ENCODE measurements at places on chromosomes 5 and 9.

DNA sequence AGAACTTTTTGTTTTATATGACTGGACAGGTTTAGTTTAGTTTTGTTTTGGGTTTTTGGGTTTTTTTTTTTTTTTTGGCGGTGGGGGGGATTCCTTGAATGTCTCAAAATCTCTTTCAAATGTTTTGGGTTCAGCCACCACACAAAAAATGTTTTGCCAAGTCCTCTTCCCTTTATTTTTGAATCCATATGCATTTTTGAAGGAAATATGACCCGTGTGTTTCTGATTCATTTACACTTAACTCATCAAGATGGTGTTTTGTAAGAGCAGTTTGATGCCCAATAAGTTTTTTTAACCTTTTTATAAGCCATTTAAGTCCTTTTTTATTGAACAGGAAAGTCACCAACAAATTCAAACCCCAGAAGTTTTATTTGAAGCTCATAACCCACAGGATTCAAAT is 209.8 kb downstream of the CWC27 start:
- no peak for DNase-seq

- DNase-seq: no peak
Measured at GRCh38 chr9:28927691-28928090, 1354.4 kb upstream of the C9orf72 start.

DNA sequence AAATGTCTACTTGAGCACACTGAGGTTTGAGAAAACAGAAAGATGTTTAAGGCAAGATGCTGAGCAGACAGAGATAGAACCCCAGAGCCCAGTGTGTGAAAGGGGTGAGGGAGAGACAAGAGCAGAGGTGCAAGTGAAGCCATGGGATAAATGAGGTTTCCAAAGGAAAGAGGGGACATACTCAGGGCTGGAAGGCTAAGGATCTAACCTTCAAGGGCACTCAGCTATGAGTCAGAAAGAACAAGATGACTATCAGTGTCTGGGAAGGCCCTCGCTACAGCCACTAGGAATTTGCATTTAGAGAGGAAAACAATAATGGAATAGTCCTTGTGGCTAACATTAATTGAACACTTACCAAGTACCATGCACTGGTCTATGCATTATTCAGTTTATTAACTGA is 113.7 kb downstream of the HTR4 start:
- DNase-seq: no peak

GRCh38 chr5:60961685-60962084 is 16.7 kb downstream of the NDUFAF2 start:
- no peak for DNase-seq

DNA sequence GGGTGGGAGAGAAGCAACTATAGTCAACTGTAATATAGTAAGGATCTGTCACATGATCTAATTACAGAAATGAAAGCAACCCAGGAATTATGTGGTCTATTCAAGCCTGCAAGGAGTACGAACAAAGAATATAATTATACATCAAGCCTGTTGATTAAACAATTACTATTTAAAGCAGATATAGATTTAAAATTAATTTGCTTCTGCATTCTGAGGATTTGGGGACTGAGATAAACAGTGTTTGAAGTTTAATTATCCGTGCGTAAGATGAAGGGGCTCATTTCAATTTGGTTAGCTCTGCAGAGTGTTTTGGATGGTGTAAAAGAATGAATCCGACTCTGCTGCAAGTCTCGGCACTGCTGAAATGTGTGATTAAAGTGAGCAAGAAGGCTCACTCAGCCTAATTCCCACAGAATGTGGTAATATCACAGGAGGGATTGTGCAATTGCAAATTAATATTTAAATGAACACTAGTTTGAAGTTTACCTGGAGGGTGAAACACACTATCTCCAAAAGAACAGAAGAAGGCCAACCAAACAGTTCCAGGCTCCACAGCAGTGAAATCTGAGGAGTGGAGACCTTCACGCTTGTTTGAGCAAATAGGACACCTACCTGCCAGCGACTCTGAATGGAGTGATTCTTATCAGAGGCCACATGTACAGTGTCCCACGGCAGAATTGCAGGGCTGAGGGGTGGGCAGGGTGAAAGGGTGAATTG is 420.6 kb upstream of the SLC30A5 start:
- DNase-seq: no peak

DNA sequence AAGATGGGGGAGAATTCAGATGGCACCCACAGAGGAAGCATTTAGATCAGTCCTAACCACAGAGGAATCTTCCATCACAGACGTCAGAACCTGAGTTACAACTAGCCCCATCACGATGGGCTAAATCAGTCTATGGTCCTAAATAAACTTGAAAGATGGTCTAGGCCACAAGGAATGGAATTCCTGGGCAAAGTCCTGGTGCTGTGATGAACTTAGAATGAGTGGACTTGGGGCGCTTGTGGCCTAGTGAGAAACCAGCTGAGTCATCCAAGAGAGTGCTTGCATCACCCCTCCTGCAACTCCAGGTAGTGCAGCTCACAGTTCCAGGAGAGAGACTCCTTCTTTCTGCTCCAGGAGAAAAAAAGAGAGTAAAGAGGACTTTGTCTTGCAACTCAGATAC is 722.9 kb upstream of the RGMB start:
- DNase-seq: no peak

- DNase-seq: no peak
Measured at GRCh38 chr9:131298816-131299215, 9.3 kb downstream of the PLPP7 start.

DNA sequence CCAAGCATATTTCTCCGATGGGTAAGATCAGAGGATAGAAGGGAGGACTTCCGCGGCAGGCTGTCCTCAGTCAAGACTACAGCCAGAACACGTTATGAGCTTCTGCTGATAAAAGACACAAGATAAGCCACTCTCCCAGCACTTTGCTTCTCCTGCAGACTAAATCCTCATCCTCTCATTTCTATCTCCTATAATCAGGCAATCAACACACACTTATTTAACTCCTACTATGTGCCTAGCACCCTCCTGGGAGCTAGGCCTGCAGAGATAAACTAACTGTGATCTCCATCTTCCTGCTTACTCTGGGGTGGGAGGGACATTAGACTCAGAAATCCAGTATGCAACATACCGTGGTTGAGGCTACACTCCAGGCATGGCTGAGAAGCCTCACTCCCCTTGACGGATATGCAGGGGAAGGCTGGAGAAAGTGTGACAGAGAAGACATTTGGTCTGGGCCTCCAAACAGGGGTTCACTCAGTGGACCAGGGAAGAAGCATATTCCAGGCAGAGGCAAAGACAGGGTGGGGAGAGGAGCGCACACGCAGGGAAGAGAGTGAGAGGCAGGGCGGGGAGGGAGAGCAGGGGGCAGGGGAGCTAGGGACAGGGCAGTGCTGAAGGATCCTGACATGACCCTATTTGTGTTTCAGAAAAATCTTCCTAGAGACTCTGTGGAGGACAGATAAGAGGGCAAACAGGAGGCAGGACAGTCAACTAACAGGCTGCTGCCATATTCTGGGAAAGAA is 274.1 kb downstream of the DENND1A start:
- no peak for DNase-seq

GRCh38 chr5:116862632-116863455 is 288.2 kb upstream of the SEMA6A start:
- no peak for DNase-seq

DNA sequence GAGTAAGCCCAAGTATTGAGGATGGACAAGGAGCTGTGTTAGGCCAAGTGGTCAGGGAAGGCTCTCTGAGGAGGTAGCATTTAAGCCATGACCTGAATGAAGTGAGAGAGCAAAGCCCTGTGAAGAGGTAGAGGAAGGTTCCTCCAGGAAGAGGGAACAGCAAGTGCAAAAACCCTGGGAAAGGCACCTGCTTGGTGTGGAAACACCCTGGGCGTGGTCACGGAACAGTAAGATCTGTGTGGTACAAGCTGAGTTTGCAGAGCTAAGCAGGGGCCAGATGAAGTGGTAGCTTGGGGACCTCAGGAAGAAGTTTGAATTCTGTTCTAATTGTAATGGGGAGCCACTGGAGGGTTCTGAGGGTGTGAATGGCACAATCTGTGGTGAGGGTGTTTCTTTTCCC is 310.2 kb downstream of the ARHGAP26 start:
- DNase-seq: no peak

DNA sequence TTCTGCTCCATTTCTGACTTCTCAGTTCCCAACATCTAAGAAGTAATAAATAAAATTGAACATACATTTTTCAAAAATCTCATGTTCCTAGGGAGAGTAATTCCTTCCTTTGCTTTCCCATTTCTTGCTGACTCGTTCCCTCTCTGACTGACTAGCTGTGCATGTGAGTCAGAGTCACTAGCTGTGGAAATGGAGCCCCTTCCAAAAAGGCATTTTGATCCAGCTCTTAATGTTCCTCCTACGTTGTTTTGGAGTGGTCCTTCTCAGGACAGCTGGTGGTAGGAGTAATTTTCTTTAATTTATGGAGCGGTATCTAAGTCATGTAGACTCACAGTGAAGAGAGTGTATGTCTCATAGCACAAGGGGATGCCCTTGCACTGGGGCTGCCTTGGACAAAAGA is 460.2 kb downstream of the GADD45G start:
- DNase-seq: no peak

DNA sequence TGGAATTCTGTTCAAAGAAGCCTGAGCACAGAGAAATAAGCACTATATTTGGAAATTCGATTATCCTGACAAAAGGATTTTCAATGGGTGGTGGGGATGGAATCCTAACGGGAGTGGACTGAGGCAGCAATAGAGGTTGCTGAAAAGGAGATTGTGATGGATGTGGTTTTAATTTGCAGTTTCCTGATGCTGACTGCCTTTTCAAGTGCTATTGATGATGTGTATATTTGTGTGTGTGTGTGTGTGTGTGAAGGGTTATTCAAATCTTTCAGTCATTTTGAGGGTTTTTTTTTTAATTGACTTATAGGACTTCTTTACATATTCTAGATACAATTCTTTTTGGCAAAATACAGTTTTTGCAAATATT is 614.5 kb downstream of the HINT1 start:
- DNase-seq: no peak

GRCh38 chr5:98880151-98880550 is 48.7 kb downstream of the CHD1 start:
- DNase-seq: no peak

DNA sequence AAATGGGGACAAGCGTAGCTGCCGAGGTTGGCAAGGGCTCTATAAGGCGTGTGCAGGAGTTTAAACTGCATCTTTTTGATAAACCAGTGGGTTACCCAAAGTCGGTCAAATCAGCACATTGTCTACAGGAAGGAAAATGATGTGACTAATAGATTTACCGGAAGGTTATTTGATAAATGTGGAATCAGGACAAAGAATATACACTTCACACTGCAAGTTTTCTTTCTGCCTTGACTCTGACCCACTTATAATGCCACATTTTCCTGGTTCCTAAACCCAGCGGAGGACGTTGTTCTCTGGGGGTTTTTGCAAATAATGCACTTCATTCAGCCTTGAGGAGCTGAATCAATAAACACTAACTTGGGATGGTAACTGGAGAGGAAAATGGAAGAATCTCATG is 76.8 kb downstream of the TTLL11 start:
- DNase-seq: no peak

DNA sequence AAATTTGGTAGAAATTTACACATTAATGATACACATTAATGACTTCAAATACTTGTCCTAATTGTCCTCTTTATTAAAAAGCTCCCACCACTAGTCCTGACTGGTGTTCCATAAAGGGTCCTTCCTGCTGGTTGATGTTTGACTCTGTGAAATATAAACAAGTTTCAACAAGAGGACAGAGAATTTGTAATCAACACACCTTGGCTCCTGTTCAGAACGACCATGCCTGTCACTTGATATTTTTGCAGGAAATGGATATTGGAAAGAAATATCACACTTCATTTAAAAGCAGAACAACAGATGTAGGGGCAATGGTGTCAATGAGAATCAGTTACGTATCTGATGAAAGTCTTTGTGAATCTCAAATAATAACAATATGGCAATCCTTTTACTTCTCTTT is 211.7 kb downstream of the ENC1 start:
- DNase-seq: no peak

- DNase-seq: no peak
Measured at GRCh38 chr9:117739206-117739605, 35.0 kb downstream of the TLR4 start.

- no peak for DNase-seq
Measured at GRCh38 chr9:113901221-113901688, 25.1 kb downstream of the ZNF618 start.

DNA sequence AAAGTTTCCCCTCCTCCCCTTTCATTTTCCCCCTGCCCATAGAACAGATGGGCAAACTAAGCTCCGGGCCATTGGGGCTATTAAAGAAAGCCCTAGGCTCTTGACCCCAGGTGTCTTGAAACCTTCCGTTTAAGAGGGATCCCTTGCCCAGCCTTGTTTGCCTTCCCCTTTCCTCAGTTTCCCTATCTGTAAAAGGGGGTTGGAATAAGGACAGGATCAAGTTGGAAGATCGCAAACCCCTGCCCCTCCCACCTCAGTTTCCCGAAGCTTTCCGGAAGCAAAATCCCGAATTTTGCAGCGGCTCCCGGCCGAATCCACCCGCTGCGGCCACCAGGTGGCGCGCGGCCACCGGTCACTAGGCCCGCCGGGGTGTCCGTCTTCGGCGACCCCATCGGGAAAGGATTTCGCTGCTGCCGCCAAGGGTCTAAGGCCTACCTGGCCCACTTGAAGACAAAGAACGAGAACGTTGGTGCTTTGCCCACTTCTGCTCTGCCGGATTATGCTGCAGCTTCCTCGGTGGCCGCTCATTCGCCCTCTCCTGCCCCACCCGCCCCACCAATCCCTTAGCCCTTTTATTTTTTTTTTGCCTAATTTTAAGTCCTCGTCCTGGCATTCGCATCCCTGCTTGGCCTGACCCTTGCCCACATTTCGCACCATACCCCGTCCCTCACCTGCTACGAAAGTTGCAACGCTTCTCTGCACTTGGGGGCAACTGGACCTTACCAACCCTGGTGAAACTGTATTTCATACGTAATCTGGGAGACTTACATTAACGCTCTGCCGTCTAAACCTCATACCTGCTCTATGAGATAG is 962 bp upstream of the NR6A1 start:
- DNase-seq: no peak

DNA sequence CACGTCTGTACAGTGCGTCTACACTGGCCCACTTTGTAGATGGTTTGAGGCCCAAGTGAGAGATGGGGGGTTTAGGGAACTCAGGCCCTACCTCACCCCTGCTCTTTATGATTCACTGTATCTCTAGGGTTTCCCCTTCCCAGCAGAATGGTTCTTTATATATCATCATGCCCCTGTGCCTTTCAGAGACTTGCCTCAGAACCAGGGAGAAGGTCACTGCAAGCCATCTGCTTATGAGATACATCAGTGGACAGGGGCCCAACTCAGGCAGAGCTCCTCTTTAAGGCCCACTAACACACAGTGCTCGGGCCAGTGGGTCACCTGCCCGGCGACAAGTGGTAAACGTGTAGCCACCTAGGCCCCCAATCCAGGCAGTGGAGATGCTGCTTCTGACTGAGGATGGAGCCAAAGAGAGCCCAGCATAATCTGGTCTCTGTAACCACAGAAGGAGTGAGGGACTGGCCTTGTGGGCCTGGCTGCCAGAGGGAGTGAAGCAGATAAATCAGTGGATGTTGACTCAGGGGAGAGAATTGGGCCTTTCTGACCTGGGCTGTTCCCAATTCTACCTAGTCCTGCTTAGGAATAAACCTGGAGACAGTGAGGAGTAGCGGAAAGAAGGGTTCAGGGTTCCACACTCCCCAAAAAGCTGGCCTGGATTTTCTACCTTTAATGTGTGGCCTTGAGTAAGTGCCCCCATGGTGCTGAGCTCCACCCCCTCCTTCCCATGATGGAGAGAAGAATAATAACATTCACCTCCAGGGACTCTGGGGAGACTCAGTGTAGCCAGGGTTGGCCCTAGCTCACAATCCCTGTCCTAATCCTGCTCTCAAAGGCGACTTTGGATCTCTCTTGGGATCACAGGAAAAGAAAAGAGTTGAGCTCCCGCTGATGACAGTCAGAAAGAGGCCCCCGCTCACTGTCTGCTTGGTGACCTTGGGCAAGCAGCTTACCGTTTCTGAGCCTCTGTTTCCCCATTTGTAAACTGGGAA is 2.8 kb upstream of the DUSP1 start:
- DNase-seq: no peak

All from stimulated activated CD8-positive, alpha-beta memory T cell treated with anti-CD3 and anti-CD28 coated beads, Interleukin-12 subunit alpha, Interleukin-12 subunit beta, amount 100 ng/mL, for 1 hour (primary cell).